IPS DF 6.9 (cell line): ENCODE measurements at places on chromosomes 16 and 17.

GRCh38 chr16:70579648-70580630 is 56.3 kb downstream of the SF3B3 start:
- no peak for DNase-seq

DNA sequence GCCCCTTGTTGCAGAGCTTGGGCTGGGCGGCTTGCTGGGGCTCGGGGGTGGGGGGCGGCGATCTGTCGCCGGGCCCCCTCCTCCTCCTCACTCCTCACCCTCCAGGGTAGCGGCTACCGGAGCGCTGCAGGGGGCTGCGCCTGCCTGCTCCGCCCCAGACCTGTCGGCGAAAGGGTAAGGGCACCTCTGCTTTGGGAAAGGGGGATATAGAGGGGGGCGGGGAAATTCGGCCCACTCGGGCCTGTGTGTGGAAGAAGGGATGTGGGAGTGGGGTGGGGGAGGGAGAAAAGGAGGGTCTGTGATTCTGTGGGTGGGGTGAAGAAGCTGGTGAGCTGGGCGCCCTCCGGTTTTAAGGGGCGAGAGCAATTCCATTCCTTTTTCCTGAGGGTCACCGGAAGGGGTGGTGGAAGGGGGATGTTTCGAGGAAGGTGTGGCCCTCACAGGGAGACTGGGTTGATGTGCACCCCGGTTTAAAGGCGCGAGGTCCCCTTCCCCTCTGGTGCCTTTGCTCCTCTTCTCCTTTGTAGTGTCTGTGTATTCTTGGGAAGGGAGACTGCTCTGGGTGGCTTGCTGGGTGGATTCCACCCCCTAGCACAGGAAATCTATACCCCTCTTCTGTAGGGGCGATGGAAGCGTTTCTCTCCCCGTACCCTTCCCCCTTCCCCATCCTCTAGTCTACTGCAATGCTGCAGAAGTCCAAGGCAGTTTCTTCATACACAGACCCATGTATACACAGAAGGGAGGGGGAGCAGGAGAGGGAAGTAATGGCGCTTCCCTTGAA is 878 bp downstream of the TAOK1 start:
- no peak for DNase-seq

GRCh38 chr17:41096055-41096454 is 1.9 kb downstream of the KRTAP4-8 start:
- no peak for DNase-seq

GRCh38 chr16:27824006-27824405 is 239.5 kb downstream of the GSG1L start:
- no peak for DNase-seq

GRCh38 chr17:51707216-51707615 is 446.9 kb downstream of the UTP18 start:
- DNase-seq = no peak

GRCh38 chr16:82152641-82153112 is 17.3 kb downstream of the MPHOSPH6 start:
- DNase-seq = no peak

DNA sequence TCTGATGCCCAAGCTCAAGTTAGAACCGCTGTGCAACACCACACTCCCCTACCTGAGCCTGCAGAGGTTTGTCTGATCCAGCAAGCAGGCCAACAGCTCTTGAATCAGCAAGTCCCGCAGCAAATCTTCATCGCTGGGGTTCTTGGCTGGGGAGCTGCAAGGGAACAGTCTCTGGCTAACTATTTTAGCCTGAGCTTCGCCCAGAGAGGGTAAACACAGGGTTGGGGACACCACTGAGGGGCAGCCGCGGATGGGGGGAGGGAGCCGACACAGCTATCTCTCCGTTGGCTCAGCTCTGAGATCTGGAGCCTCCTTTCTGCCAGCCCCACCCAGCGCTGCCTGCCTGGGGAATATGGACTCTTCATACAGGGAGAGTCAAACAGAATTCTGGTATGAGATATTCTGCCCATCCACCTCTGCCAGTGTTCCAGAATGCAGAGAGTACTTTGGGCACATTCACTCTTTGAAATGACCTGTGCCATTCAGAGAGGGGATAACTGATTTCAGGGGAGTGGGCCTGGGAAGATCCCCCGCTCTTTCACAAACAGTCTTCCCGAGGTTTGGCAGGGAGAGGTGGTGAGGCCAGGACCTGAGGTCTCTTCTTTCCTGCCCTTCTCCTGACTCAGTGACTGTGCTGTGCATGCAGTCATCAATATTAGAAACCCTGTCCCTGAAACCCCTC is 7.4 kb downstream of the GIP start:
- no peak for DNase-seq

DNA sequence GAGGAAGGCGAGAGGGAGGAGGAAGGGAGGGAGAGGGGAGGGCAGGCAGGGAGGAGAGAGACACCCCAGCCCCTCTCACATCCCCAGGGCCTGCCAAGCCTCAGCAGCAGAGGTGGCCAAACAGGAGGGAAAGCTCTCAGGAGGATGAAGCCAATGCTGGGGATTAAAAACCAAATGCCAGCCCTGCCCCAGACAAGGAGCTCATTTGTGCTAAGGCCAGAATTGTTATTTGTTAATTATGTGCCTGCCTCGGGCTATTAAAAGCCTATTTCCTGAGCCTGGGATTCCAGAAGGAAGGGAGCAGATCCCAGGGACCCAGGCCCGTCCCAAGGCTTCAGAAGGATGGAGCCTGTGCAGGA is 27.9 kb upstream of the GINS2 start:
- no peak for DNase-seq

DNA sequence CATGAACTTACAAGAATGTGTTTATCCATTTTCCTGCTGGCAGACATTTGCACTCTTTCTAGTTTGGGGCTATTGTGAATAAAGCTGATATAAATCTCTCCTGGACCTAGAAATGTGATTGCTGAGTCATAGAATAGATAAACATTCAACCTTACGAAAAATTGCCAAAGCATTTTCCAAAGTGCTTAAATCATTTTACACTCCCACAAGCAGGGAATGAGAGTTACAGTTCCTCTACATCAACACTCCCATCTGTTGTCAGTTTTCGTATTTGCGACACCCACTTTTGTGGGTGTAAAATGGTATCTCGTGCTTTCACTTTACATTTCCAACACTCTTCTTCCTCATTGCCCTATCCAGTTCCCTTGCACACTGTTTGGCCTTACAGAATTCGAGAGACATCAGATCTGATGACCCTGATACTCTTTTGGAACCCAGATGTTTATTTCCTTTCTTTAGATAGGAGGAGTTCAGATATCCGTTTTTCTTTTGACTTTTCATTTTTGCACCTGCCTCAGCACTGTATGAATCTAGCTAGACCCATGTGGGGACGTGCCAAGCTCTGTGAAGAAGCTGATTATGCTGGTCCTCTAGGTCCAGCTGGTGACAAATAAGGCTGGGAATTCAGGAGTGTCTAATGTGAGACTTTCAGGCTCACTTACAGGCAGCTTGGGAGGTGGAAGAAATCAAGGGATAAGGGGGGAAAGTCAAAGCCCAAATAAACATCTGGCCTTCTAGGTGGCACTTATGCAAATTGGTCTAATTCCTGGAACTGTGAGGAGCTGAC is 14.0 kb downstream of the SOX9 start:
- DNase-seq = no peak

GRCh38 chr17:74104921-74105320 is 98.6 kb upstream of the RPL38 start:
- no peak for DNase-seq

DNA sequence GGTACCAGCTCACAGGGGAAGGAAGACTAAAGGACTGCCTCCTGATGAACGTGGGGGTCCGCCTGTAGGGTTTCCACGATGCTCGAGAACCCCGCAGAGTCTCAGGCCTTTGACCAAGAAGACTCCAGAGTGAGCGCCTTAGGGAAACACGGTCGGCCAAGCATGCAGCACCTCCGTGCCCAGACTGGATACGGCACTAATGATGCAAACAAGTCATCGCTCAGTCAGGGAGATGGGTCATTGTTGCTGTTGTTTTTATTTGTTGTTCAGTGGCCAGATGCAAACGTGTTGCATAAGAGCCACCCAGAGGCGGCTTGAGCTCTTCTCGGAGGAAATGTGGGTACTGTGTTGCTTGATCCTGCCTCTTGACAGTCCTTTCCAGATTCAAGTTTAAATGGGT is 19.3 kb upstream of the RBFOX3 start:
- no peak for DNase-seq

- no peak for DNase-seq
Measured at GRCh38 chr17:59756236-59756818, 48.9 kb downstream of the VMP1 start.

- DNase-seq = no peak
Measured at GRCh38 chr17:57524839-57525568, 220.1 kb downstream of the CCDC182 start.

DNA sequence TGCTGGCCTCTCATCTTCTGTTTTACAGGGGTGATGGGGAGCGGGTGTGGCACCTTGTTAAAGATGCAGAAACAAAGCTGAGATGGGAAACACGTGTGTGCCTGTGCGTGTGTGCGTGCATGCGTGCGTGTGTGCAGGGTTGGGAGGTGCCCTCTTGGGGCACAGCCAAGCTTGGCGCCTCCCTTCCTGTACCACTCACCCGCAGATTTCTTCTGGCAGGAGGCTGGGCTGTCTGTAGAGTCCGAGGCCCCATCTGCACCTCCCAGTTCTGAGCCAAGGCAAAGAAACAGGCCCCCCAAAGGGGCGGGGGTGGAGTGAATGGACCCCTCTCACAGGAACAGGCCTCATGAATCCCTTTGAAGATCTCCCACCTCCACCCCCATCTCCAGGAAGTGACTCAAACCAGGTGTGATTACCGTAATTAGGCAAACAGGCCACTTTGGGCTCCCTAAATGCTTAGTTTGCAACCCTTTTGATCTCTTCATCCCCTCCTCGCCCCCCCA is 20.9 kb downstream of the TNS4 start:
- no peak for DNase-seq

GRCh38 chr17:57612202-57613071 is 132.7 kb downstream of the CCDC182 start:
- no peak for DNase-seq

GRCh38 chr17:76354747-76355310 is 1.1 kb upstream of the PRPSAP1 start:
- DNase-seq = no peak

DNA sequence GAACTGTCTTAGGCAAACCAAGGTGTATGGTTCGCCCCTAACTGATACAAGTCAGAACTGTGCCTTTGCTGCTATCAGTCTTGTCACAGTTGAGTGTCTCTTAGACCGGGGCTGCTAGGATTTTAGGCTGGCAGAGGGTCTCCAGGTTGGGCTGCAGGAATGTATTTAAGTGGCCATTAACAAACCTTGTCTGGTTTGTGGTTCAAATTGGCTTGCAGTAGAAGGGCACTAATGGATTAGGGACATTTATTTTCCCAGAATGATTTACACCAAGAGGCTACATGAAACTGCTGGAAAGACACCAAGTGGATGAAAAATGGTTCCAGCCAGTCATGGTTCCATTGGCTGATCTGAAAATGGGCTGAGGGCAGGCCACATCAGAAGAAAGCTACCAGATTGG is 5.1 kb downstream of the VAT1L start:
- DNase-seq = no peak

- no peak for DNase-seq
Measured at GRCh38 chr17:27511168-27511883, 55.1 kb downstream of the KSR1 start.

DNA sequence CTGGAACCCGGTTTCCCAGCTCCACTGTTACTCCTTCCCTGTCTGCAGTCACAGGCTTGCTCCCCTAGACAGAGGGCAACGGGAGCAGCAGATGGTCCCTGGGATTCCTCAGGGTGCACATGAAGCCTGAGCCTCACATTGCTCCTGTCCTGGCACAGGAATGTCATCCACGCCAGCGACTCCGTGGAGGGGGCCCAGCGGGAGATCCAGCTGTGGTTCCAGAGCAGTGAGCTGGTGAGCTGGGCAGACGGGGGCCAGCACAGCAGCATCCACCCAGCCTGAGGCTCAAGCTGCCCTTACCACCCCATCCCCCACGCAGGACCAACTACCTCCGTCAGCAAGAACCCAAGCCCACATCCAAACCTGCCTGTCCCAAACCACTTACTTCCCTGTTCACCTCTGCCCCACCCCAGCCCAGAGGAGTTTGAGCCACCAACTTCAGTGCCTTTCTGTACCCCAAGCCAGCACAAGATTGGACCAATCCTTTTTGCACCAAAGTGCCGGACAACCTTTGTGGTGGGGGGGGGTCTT is 1.6 kb upstream of the DECR2 start:
- DNase-seq = no peak
